Temporal lobe (tissue), 4 donors: ENCODE measurements at places on chromosomes 5 and 9. TPM values are rescaled to one million over a fixed set of nuclear protein-coding genes. Genes with fewer than 3 reads are reported as not detected.

Gene WNT8A
- under 0.01 TPM for total RNA-seq

Gene PCDHB4
- 5.2 TPM for total RNA-seq

Gene STPG3
- total RNA-seq, result not detected

Gene GFI1B
- total RNA-seq, result under 0.01 TPM

Gene ATP6V0E1
- total RNA-seq, result 21.4 TPM

Gene INSL4
- not detected for total RNA-seq

Gene TAF11L5
- total RNA-seq, result not detected

Gene PHYHD1
- 1.2 TPM for total RNA-seq

Gene LCN12
- total RNA-seq, result 0.74 TPM

Gene MARVELD2
- total RNA-seq, result 0.98 TPM

Gene CD74
- 2.5 TPM for total RNA-seq

Gene KIAA0825
- 25.1 TPM for total RNA-seq

Gene PROB1
- total RNA-seq, result 0.49 TPM

Gene FBP2
- not detected for total RNA-seq

Gene ZNF883
- 29.0 TPM for total RNA-seq

Gene DMRT3
- not detected for total RNA-seq

Gene CKS2
- total RNA-seq, result 15.7 TPM
